Spinal cord (tissue), 10 donors: ENCODE measurements at places on chromosomes 7 and 10. TPM values are rescaled to one million over a fixed set of nuclear protein-coding genes. Genes with fewer than 3 reads are reported as not detected.

DNA sequence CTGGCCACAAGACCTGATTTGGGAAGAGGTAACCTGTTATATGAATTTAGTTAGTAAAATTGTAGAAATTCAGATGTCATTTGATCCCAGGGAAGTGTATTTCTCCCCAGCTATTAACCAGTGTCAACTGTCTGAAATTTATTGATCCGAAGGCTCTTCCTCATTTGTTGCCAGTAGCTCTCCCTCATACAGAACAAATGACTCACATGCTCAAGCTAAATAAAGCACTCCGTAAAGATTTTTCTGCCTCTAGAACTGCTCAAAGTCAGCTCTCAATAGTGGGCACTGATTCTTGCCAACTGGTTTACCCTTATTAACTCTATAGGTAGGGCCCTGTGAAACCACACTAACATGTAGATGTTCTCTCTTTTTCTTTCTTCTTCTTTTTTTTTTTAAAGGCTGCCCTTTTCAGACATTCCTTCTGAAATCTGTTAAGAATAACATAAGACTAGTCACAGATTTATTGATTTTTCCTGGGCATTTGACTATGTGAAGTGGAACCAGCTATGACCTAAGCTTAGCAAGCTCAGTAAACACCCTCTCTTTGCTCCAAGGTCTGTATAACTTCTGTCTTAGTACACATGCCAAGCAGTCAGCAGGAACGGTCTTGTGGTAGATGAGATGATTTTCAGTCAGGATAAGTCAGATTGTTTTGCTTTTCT, 21.8 kb downstream of the RPA3 start:
- DNase-seq = no peak

GRCh38 chr7:104150470-104150869, 57.3 kb downstream of the ORC5 start:
- DNase-seq = no peak

DNA sequence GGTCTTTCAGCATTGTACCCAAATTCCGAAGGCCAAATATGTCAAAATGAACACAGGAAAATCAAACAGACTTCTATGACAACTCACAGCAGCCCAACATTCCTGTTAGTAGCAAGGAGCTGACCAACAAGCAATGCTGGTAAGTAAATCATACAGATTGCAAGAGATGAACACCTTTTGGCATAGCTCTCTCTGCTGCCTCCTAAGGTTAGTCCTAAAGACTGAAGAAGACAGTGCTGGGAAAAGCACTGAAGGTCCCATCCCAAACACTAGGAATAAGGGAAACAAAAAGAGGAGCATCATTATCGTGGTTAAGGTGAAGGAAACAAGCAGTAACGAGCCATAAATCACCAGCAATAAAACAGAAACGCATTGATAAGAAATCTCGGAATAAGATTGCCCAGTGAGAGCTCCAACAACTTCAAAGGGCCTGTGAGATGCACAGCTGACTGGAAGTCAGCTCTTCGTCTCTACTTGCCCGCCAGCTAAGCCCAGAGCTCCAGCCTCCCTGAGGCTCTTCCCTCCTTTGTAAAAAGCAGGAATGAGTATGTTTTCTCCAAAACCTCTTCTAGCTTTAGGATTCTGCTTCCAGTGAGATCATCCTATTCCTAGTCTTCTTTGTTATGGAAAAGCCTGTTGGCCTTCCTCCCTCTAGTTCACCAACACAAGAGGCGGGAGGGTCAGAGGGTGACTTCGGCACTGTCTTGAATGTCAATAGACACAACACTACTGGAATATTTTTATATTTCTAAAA, 15.3 kb downstream of the NUDT5 start:
- no peak for DNase-seq

DNA sequence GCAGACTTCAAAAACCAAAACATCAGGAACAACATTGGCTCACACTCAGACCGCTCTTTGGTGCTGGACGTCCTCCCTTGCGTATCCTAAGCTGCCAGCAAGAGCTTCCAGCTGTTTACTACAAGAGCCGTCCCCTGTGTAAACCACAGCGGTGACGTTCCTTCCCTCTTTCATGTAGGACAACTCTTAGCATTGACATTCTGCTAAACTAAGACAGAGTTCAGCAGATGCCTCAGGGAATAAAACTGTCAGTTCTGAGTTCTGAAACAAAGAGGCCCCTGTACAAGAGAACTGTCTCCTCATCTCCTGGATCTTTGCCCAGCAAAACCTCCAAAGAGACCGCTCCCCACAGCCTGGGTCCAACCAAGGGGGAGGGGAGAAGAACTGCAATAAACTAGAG, 57.8 kb upstream of the OPALIN start:
- DNase-seq = no peak

DNA sequence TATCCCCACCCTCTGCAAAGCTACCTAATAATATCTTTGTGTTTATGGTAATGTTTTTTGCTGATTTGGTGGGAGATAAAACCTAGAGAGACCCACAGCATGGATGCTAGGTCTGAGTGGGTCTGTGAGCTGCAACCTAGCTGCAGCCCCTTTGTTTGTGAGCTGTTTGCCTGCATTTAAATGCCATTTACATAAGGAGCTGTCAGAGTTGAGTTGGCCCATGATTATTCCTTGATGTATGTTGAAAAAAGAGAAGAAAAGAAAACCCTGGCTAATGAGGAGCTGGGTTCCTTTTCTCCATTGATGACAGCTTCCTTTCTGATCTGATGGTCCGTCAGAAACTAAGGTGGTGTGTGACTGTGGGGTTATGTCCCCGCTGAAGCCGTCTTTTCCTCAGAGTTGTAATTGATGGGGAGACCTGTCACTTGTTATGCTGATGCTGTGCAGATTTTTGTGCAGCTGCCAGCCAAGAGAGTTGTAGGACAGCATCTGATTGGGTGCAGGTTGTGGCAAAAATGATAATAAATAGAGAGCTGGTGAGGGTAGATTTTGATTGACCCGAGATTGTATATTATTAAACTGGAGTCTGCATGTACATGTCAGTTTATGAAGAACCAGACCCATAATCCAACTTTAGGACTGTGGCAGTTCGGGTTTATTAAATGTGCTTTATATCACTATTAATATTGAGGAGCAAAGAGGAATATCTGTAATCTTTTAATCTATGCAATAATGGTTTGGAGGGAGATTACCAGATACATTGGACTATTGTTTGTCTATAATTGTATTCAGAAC, 219.8 kb downstream of the AUTS2 start:
- no peak for DNase-seq

Gene OR2A42
- total RNA-seq = 0.06 TPM
